ENCODE measurements at places on chromosomes 13 and 19. TPM values are rescaled to one million over a fixed set of nuclear protein-coding genes. Genes with fewer than 3 reads are reported as not detected.

ACER1 gene
- 0.52 TPM for total RNA-seq

IZUMO1 gene
- total RNA-seq, result not detected

FUZ gene
- total RNA-seq, result 14.8 TPM

ZNF154 gene
- 0.62 TPM for total RNA-seq

CYSLTR2 gene
- total RNA-seq, result 3.2 TPM

PET100 gene
- 108 TPM for total RNA-seq
